Lung microvascular endothelial cell (primary cell): ENCODE measurements at places on chromosomes 1 and 21. TPM values are rescaled to one million over a fixed set of nuclear protein-coding genes. Genes with fewer than 3 reads are reported as not detected.

- DNase-seq = no peak
Observed at GRCh38 chr1:54885237-54885679, 1.7 kb downstream of the DHCR24 start.

GRCh38 chr1:209751627-209752231, 4.1 kb upstream of the TRAF3IP3 start:
- DNase-seq = no peak

- peak; percentile 81 for DNase-seq
Observed at GRCh38 chr1:40948741-40949443, 30.6 kb upstream of the CTPS1 start.

GRCh38 chr1:61184040-61184713, 101.8 kb downstream of the NFIA start:
- DNase-seq = peak; percentile 94

DNA sequence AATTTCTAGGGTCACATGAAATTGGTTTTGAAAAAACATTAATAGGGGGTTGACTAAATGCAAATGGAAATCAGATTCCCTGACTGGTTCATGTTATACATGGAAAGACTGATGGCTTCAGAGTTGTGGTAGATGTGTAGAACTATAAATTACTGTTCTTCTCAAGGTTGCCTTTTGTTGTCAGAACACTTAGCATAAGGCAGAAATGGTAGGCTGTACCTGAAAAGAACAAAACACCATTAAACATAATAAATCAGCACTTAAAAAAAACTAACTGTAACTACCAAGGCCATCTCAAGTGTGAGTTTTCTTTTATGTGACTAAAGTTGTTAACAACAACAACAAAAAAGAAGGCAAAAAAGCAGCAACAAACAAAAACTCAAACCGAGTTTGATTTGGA, 111.8 kb downstream of the RPS6KC1 start:
- DNase-seq = no peak

DNA sequence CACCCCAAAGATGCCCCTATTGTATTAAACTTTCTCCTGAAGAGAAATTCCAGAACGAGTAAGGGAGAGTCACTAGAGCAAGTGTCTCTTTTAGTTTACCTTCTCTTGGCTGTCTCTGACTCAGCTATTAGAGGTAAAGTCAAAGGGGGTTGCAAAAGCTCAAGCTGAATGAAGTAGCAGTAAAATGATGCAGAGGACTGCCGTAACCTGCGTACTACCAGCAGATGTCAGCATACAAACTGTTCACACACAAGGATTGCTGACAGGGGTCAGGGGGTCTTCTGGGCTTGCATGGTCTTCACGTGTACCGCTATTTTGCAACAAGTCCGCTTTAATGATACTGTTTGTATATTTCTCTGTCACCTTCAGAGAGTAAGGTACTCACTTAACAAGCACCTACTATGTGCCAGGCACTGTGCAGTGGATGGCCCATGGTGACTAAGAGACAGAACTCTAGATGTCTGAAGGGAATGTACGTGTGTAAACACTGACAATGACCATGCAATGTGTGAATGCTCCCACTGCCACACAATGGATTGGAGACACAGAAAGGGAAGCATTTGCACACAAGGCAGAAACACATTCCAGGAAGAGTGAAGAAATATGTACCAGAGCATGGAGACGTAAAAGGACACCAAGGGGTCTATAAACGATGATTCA, 34.9 kb downstream of the CHML start:
- no peak for DNase-seq

The TNFSF18 gene
- 4.2 and 50.3 TPM in 2 replicates for total RNA-seq

The OR2M3 gene
- not detected in 2 replicates for total RNA-seq

The FCGR3A gene
- total RNA-seq = not detected in 2 replicates

The PANK4 gene
- total RNA-seq = 14.8 and 21.0 TPM in 2 replicates
